ENCODE measurements at places on chromosomes 11 and 22.
A peak's percentile ranks its signal among the peaks of the same experiment; 100 is the strongest.

DNA sequence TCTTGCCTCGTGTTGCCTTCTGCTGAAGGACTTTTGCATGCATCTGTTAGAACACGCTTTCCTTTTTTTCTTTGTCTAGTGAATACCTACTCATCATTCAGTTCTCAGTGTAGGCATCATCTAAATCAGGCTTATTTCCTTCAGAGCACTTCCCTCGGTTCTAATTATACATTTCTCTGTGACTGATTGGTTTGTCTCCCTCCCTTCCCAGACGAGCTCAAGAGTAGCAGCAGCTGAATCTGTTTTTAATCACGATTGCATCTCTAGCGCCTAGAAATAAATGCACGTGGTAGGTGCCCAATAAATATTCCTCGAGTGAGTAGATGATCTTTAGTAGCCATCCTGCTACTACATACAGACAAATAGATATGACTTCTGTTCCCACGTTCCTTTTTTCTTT, 6.3 kb downstream of the CEP164 start:
- DNase-seq = no peak

DNA sequence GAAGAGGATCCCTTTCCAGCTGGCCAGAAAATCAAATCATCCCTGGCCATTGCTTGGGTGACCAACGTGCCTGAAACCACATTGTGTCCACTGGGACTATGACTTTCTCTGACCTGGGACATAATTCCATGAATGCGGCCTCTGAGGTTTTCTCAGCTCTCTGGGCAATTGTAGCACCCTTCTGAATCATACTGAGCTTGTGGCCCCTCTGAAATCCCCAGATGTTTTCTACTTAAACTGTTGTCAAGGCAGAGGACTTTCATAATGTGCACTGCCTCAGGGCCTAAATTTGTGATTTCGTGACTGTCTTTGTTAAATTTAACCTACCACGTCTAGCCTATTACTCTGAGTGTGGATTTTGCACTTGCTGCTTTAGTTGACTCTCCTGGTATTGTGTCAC, 321.1 kb upstream of the PLET1 start:
- DNase-seq = no peak

DNA sequence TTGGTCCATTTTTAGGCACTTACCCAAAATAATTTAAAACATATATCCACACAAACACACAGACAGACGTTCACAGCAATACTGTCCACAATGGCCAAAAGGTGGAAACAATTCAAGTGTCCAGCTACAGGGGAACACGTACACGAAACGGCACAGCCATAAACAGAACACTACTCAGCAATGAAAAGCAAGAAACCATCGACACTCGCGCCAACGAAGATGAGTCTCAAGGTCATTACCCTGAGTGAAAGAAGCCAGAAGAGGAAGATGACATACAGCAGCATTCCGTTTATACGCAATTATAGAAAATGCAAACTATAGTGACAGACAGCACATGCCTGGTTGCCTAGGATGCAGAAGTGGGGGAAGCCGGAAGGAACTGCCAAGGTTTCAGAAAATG, 13.4 kb upstream of the COMT start:
- no peak for DNase-seq

DNA sequence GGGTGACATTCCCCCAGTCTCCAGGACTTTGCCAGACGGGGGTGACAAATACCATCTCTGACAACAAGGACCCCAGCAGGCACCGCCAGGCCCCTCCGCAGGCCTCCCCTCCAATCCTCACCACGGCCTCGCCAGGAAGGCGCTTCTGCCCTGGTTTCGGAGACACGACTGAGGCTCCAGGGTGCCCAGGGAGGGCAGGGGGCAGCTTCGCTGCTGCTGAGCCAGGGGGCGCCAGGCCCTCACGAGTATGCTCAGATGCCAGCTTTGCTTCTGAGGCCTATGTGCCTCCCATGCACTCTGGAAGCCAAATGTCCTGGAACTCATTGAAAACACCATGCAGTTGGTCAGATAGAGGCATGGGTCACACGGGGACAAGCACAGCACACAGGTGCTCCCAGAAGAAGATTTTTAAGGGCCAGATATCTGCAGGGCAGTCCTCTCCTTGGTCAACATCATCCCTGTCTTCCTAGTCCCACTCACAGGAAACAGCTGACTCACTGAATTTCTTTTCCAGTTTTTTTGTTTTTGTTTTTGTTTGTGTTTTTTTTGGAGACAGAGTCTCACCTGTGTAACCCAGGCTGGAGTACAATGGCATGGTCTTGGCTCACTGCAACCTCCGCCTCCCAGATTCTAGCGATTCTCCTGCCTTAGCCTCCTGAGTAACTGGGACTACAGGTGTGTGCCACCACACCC, 19.9 kb downstream of the BID start:
- DNase-seq = no peak

GRCh38 chr11:42025121-42025803, 565.8 kb upstream of the LRRC4C start:
- DNase-seq = no peak

DNA sequence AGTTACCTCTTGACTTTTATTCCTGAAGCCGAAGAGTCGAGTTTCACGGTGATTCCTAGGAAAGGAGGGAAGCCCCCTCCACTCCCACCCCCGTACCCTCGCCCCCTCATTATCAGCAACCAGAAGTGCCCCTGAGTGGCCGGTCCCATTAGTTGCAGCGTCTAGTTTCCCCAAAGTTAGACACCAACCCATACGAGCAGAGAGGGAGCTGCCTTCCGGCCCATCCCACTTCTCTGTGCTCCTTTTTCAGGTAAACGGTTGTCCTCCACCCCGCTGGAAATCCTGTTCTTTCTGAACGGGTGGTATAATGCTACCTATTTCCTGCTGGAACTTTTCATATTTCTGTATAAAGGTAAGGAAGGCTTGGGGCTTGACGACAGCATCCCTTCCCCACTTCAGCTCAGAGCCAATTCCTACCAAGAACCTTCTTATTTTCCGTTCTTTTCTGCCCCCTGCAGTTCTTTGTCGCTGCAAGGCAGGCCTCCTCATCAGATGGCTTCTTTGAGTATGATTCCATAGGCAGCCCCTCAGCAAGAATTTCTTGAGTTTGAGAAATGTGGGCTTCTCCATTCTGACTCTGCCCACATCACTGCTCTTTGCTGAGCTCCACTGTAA, 701 bp downstream of the TMEM216 start:
- DNase-seq = peak; percentile 11

- no peak for DNase-seq
Observed at GRCh38 chr11:33892906-33893594, 1.2 kb upstream of the LMO2 start.
